ENCODE measurements at places on chromosomes 3 and 15.

DNA sequence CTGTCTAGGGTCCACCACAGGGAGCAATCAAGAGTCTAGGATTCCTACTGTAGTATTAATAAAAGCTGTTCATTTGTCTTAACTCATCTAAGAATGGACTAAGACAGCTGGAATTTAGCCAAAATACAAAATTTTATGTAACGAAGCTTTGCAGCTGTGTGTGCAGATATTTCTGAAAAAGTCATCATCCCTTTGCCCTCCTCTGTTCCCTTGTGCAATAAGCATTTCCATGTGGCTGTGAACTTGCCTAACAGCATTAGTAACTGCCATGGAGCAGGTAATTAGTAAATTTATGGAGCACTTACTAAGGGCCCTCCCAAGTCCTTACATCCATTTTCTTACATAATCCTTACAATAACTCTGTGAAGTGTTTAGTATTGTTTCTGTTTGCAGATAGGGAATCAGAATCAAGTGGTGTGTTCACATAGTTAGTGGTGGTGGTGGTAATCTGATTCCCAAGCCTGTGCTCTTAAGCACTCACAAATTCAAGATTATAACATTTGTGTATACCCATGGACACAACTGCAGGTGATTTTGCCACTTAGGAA is 114.5 kb downstream of the RARB start:
- DNase-seq, result no peak

DNA sequence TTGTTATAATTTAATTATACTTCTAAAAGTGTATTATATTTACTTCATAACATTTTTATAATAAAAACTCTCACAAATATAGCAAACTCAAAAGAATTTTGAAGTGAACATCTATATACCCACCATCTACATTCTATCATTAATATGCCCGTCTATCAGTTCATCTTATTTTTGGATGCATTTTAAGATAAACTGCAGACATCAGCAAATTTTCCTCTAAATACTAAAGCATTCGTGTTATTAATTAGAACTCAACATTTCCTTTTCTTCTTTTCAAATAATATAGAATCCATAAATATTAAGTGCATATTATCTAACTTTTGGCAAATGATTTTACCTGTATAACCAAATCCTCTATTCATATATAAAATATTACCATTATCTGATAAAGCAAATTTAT is 242.9 kb upstream of the BCHE start:
- no peak for DNase-seq

- DNase-seq, result no peak
Measured at GRCh38 chr3:16509721-16510619, 3.5 kb downstream of the RFTN1 start.

DNA sequence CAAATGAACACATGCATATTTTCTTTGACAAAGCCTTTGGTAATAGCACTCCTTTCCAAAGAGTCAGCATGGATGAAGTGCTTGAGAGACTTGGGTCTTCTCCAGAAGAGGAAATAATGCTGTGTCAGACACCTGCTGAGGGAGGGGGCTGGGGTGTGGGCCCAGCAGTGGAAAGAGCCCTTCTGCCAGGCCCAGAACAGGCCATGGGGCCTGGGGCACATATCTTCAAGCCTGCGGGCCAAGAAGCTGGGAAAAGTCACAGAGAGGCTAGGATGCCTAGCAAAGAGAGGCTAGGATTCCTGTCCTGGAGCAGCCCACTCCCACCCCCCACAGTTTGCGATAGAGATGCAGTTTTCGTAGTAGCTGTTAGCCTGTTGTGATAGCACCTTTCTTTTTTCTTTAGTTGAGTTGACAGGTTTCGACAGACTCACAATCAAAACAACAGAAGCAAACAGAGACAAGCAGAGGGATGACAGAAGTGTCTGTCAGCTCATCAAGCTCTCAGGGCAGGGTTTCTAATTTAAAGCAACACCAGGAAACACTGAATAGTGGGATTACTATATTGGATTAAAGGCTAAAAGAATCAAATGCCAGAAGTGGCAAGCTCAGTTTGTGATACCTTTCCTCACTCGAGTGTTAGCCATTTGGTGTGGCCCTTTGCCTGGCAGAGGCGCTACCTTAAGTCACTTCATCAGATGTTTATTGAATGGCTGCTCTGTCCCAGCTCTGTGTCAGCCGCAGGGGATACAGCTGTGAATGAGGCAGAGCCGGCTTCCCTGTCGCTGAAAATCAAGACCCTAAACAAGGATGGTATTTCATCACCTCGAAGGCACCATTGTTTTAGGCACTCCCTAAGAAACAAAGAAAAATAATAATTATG is 19.0 kb downstream of the CMTM7 start:
- no peak for DNase-seq

DNA sequence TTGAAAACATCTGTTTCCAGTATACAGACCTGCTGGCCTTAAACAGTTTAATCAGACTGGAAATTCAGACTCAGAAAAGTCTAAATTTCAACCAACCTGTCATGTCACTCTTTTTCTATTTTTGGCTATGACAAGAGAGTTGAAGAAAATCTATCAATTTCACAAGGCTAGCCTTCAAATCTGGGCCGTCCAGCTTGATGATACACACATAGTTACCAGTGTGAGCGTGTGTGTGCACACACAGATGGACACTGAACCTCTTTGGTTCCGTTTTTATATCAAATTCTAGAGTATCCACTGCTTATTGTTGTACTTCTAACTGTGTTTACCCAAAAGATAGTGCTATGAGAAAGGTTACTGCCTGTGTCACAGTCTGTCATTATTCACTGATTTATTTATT is 368.2 kb downstream of the LPP start:
- DNase-seq, result no peak

GRCh38 chr15:82139823-82140268 is 94.0 kb upstream of the MEX3B start:
- DNase-seq, result no peak

DNA sequence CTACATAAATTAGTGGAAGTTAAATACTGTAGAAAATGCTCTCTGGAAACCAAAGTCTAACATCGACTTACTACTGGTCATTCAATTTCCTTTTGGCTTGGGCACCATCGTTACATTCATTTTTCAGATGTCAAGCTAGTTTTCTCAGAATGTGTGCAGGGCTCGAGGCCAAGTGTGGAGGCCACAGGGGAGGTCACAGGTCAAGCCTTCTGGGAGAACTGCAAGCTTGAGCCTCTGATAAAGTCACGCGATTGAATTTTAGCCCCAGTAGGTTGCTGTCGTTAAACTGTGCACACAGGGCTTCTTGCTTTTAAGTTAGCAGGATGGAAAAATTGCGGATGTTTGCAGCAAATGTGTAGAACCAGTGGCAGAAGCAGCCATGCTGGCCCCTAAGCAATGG is 182.2 kb downstream of the APBA2 start:
- no peak for DNase-seq

DNA sequence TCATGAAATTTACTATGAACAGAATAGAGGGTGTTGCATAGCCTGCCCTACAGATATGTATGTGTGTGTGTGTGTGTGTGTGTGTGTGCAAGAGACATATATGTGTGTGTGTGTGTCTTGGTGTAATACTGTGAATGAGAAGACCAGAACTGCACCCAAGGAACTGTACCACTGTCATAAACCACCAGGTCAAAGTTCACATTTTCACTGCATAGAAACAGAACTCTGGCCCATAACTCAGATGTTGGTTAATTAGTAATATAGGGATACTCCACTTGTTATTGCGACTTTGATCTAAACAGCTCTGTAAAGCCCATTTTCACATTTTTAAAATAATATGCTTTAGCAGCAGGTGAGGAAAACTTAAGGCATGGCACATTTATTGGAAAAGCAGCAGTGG is 111.8 kb downstream of the IGF2BP2 start:
- DNase-seq, result no peak

GRCh38 chr3:23665741-23666140 is 140.0 kb upstream of the UBE2E1 start:
- DNase-seq, result no peak

DNA sequence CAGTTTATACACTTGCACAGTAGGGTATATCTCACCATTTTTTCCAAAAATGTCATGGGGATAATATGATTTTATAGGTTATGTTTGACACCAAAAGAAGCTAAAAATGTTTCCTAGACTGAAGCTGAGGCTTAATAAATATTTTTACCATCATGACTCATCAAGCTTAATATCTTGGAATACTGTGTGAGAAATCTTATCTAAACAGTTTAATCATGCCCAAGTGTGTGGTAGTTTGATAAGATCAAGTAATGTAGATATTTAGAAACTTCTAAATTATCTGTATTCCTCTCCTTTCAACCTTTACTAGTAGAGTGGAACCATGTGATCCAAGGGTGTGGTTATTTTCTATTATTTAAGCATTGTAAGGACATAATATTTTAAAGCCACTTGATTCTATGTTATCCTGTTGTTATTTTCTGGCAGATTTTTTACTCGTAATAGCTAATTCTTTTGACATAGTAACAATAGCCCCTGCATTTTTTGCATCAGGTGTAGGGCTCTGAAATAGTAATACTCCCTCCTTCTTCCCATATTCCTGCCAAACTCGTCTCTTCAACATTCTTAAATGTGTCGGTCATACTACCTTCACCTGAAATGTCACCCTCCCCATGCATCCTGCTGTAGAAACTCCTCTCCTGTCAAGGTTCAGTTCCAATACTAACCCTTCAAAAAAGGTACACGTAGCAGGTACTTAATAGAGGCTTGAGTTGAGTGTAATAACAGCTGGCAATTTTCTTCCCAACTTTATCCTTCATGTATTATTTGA is 729.6 kb downstream of the NLGN1 start:
- no peak for DNase-seq

- no peak for DNase-seq
Measured at GRCh38 chr15:95295896-95296625, 1034.4 kb upstream of the NR2F2 start.

DNA sequence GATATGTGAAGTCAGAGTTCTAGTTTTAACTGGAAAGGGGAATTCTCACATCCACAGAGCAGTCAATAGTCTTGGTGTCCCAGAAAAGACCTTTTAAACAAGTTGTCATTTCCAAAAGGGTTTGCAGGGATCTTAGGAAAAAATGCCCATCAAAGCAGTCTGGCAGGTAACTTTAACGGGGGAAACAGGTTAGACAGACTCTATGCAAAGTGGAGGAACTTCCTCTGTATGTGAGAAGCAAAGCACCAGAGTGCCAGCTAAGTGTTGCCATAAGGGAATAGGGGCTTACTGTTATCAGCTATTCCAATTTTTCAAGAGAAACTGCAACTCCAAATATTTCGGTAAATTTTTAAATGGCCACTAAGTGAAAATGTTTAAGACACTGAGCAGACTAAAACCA is 307.9 kb upstream of the MDFIC2 start:
- no peak for DNase-seq

- DNase-seq, result no peak
Measured at GRCh38 chr15:101489599-101490407, at the start of gene PCSK6. Gene PCSK6 (minus strand): TSS chr15:101489707. CDS start chr15:101489670, 37 bp downstream.

Data from AG04449 (cell line).